ENCODE measurements at places on chromosomes 4 and X.
A peak's percentile ranks its signal among the peaks of the same experiment; 100 is the strongest.

DNA sequence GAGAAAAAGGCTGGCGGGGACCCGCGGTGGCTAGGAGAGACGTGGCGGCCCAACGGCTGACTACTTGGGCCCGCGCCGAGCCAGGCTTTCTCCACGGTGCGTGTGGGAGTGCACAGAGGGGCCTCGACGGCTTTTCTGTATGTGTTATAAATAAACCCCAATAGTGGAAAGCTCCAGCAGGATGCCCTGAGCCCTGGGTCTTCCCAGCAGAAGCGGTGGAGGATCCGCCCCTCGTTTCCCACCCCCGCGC, 268 bp upstream of the PRRG1 start:
- no peak for DNase-seq

DNA sequence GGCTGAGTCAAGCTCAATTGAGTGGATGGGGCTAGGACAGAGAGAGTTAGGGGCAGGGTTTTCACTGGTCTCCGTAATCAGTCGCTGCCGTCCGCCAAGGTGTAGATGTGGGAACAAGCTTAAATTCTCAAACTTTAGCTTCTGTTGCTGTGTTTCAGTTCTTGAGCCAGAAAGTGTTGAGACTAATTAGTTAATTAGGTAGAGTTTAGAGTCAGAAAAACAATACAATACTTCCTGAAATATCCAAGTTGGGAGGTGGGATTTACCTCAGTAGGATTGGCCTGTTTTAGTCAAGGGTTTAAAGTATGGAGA, 1.1 kb upstream of the UBE2D3 start:
- DNase-seq: no peak

DNA sequence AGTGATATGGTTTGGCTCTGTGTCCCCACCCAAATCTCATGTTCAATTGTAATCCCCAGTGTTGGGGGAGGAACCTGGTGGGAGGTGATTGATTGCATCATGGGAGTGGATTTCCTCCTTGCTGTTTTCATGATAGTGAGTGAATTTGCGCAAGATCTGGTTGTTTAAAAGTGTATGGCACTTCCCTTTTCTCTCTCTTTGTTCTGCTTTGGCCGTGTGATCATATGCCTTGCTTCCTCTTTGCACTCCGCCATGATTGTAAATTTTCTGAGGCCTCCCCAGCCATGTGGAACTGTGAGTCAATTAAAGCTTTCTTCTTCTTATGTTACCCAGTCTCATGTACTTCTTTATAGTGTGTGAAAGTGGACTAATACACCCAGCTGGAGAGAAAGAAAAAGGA, 113.0 kb upstream of the AADAT start:
- no peak for DNase-seq

DNA sequence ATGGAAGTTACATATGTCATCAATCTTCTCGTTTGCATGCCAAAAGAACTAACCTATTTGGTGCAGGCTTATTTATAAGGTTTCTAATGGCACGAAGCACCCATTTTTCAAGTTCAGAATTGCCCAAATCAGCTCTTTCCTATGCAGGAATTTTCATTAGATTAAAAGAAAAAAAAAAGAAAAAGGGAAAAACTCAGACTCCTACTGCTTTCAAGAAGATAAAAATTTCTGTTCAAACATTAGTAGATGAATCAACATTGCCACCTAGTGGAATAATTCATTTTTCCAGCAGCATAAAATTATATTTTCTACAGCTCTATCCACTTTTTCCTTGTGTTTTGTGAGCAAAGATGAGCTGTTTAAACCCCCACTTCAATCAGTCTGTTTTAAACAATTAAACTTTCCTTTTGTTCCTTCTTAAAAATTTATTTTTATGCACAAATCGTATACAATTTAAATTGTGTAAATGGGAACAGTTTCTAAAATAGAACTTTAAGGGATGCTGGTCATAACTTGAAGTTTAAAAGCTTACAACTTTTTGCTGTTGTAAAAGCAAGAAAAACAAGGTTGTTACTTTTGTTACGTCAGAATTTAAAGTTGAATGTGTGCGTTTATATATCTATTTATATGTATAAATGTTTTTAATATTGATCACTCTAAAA, 309.9 kb downstream of the ARAP2 start:
- DNase-seq: peak; percentile 19

DNA sequence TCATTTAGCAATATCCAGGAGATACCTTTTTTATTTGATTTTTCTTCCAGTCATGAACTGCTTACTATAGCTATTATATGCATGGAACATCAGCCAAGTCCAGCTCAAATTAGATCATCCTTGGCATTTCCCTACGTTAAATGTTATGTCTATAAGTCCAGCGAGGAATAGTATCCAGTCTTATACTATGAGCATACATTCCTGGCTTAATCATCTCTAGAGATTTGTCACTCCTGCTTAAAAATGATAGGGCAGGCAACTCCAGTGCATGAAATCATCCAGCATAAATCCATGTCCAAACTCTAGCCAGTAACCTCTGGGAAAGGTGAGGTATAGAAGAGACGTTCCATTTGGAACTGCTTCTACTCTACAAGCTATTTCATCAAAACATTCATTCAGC, 126.7 kb upstream of the VCX2 start:
- no peak for DNase-seq

DNA sequence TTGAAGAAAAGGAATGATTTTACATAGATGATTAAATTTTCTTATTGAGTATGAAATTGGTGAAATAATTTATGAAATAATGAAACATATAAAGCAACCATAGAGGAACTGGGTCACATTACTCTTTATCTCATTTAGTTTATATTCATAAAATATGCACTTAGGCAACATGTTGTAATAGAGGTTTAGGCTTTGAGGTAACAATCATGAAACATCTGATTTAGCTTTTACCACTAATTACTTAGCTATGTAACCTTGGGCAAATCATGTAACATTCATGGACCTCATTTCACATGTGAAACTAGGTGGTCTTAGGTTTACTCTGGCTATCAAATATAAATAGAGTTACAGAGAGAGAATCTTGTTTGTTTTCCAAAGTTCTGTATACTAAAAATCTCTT, 54.5 kb upstream of the SMARCA5 start:
- no peak for DNase-seq
